ENCODE measurements at places on chromosomes 6 and 20. TPM values are rescaled to one million over a fixed set of nuclear protein-coding genes. Genes with fewer than 3 reads are reported as not detected.

DNA sequence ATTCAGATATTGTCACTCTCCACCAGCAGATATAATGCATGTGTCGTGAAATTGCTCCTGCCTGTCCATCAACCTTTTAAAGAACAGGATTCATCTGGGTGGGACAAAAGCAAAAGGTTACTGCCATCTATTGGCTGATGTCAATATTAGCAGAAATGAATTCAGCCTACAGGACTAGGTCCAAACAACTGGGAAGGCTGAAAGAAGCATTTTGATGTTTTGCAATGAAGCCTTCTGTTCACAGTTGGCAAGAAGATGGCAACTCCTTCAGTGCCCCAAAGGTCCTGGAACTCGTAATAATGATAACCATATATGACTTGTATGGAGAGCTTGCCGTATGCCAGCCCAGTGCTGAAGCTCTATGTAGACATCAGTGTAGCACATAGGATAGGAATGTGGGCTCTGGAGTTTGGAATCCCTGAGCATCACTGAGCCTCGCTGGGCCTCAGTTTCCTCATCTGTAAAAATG, 7.5 kb downstream of the BCAS1 start:
- H3K4me1 ChIP-seq: peaks cover 21% of the 10 kb centered on the region
- H3K36me3 ChIP-seq: no peaks in the 10 kb centered on the region
- no peak overlapping the region for H3K27ac ChIP-seq
- peak; percentile 64 for DNase-seq

DNA sequence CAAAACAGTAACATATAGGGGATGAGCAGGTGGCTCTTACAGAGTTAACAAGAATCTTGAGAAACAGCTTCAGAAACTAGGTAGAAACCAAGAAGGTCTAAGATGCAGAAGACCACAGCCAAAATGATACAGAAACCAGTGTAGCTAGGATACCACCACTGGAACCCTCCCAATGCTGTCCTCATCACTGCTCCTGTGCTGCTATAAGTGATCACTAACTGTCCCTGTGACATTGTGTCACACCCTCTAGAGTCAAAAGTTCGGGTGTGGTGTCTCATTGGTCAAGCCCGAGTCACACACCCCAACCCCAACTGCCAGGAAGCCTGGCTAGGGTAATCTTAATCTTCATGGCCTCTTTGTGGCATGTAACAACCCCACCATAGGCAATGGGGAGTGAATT, 153.1 kb downstream of the RCAN2 start:
- H3K27me3 ChIP-seq: peaks cover 24% of the 10 kb centered on the region
- DNase-seq: no peak
- no peaks in the 10 kb centered on the region for H3K36me3 ChIP-seq
- H3K4me1 ChIP-seq: no peaks in the 10 kb centered on the region

GRCh38 chr6:136067731-136068341, 182.3 kb downstream of the MTFR2 start:
- peak overlapping the region; percentile 3 for H3K4me3 ChIP-seq
- peak overlapping the region; percentile 95 for H3K27ac ChIP-seq
- H3K36me3 ChIP-seq: no peaks in the 10 kb centered on the region
- no peaks in the 10 kb centered on the region for H3K27me3 ChIP-seq
- peaks cover 30% of the 10 kb centered on the region for H3K4me1 ChIP-seq

- H3K36me3 ChIP-seq: no peaks in the 10 kb centered on the region
- H3K4me1 ChIP-seq: peaks cover 18% of the 10 kb centered on the region
- peak overlapping the region; percentile 98 for H3K27ac ChIP-seq
- H3K27me3 ChIP-seq: no peaks in the 10 kb centered on the region
- H3K4me3 ChIP-seq: no peak overlapping the region
These were observed 59.3 kb upstream of the JAG1 start for GRCh38 chr20:10733122-10733521.

- H3K4me3 ChIP-seq: no peak overlapping the region
These were observed 113.2 kb downstream of the ZDHHC14 start for GRCh38 chr6:157494132-157494710.

GRCh38 chr6:18110162-18110561, 12.3 kb downstream of the NHLRC1 start:
- H3K36me3 ChIP-seq: no peaks in the 10 kb centered on the region
- no peak overlapping the region for H3K4me3 ChIP-seq
- no peaks in the 10 kb centered on the region for H3K4me1 ChIP-seq
- no peak overlapping the region for H3K27ac ChIP-seq
- DNase-seq: no peak

The PTCRA gene
- total RNA-seq: not detected

The ZNF184 gene
- total RNA-seq: 8.9 TPM

DNA sequence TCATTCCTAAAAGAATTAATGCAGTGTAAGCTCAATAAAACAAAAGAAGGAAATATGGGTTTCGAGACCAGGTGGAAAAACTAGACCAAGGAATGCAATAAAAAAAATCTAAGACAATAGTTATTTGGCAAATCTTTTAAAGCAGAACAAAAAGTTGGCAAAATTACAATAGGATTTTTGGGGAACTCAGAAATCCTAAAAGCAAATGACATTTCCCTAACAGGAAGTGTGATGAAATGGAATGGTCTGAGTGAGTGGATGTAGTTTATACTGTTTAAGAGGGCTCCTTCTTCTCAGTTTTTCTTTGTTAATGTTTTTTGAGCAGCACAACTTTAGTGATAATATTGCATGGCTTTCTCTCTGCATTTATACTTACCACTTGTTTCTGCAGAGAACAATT, 190.0 kb downstream of the PLCB4 start:
- no peak for DNase-seq
- peaks cover 4% of the 10 kb centered on the region for H3K4me1 ChIP-seq
- H3K36me3 ChIP-seq: no peaks in the 10 kb centered on the region
- H3K27ac ChIP-seq: no peak overlapping the region
- no peaks in the 10 kb centered on the region for H3K27me3 ChIP-seq
- no peak overlapping the region for H3K4me3 ChIP-seq

The IPCEF1 gene
- total RNA-seq: not detected

The RAB44 gene
- total RNA-seq: 0.09 TPM

DNA sequence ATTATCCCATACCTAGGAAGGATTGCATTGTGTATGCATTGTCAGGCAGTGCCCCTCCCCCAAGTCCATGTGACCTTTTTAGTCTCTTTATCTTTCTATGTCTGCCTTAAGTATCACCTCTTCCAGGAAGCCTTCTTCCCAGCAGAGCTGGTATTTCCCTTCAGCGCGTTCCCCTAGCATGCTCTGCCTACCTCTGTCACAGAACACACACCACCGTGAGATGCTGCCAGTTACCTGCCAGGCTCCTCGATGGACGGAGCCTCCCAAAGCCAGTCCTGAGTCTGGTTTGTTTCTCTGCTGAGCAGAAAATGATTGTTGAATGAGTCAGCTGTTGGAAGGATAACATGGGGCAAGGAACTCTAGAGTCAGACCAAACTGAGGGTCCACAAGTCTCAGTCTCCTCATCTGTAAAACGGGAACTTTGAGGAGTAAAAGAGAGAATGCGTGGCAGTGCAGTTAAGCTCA, 11.3 kb upstream of the ZNF335 start:
- no peaks in the 10 kb centered on the region for H3K4me1 ChIP-seq
- no peak overlapping the region for H3K4me3 ChIP-seq
- H3K36me3 ChIP-seq: no peaks in the 10 kb centered on the region
- no peak overlapping the region for H3K27ac ChIP-seq
- H3K27me3 ChIP-seq: no peaks in the 10 kb centered on the region
- DNase-seq: no peak

The FAM83C gene
- total RNA-seq: not detected

DNA sequence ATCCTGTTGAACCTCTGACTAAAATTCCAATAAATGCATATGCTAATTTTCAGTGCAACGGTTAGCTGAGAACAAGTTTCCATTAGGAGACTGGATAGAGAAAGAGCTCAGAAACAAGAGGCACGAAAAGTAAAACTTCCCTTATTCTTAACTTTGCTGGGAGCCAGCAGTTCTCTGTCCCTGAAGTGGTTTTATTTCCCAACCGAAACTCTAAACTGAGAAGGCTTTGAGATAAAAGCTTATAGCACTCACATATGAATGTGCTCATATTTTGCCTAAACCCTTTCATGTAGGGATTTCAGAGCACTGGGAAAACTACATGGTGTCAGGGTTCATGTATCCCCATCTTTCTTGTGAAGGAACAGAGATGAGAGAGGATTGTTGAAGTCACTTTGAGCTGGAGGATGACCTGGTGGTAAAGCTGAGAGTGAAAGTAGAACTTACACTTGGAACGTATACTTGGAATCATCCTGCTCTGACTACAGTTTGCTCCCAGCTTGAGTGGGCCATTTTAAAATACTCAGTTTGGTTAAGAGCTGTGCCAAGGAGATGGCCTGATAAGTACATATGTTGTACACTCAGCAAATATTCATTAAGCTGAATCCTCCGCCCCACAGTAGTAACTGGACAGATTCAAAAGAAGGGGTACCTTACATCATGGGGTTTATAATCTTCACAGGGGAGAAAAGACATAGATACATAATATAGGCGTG, 324.2 kb upstream of the CNR1 start:
- peak; percentile 1 for DNase-seq
- peaks cover 23% of the 10 kb centered on the region for H3K4me1 ChIP-seq
- H3K36me3 ChIP-seq: no peaks in the 10 kb centered on the region
- H3K27me3 ChIP-seq: no peaks in the 10 kb centered on the region
- H3K27ac ChIP-seq: peak overlapping the region; percentile 7
- H3K4me3 ChIP-seq: no peak overlapping the region

GRCh38 chr6:3297909-3298308, 39.2 kb downstream of the PSMG4 start:
- no peak overlapping the region for H3K27ac ChIP-seq
- H3K36me3 ChIP-seq: peaks cover 9% of the 10 kb centered on the region
- H3K4me1 ChIP-seq: no peaks in the 10 kb centered on the region
- no peaks in the 10 kb centered on the region for H3K27me3 ChIP-seq
- no peak overlapping the region for H3K4me3 ChIP-seq

DNA sequence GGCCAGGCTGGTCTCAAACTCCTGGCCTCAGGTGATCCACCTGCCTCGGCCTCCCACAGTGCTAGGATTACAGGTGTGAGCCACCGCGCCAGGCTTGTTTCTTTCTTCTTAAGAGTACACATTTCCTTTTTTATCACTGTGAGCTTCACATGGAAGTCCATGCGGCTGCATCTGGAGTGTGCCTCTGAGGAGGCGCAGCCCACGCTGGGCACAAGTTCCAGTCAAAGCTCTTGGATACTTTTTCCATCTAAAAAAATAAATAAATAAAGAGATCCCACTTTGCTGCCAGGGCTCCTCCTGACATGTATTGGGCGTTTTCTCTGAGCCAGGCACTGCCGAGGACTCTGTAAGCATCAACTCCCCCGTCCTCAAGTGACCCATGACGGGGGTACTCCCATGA, 123.0 kb downstream of the PREX1 start:
- H3K27me3 ChIP-seq: no peaks in the 10 kb centered on the region
- DNase-seq: no peak
- H3K36me3 ChIP-seq: no peaks in the 10 kb centered on the region

DNA sequence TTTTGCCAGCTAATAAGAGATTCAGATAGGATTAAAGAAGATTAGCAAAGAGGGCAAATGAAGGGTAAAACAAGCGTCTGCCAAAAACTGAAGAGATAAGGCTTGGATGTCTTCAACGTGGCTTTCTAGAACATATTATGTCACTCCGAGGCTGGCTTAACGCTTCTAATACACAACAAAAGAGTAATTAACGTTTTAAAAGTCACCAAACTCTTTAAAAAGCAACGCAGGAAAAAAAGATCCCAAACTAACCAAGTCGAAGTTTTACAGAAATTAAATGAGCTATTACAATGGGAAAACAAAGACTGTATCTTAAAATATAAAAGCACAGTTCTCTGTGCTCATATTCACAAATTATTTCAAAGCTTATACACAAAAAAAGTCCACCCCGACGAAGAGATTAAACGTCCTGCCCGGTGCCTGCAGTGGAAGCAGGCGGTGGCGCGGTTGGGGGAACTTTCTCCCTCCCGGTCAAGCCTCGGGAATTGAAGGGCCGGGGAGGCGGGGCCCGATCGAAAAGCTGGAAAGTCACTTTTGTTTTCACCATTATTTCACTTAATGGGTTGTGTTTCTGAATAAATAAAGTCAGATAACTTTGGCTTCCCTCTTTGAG, 1.2 kb downstream of the MAK start:
- H3K36me3 ChIP-seq: no peaks in the 10 kb centered on the region
- no peak for DNase-seq
- peak overlapping the region; percentile 74 for H3K4me3 ChIP-seq
- no peak overlapping the region for H3K27ac ChIP-seq
- peaks cover 60% of the 10 kb centered on the region for H3K27me3 ChIP-seq
- peaks cover 9% of the 10 kb centered on the region for H3K4me1 ChIP-seq

DNA sequence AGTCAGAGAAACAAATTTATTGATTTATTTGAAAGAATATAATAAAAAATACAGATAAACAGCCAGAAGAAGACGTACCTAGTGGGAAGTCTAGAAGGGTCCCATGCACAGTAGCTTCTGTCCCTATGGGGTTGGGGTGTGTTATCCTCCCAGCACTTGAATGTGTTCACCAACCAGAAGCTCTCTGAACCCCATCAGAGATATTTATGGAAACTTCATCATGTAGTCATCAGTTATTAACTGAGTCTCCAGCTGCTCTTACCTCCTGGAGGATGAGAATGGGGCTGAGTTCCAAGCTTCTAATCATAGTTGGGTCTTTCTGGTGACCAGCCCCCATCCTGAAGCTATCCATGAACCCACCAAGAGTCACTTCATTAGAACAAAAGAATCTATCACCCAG, 15.4 kb upstream of the USP45 start:
- no peaks in the 10 kb centered on the region for H3K4me1 ChIP-seq
- no peak overlapping the region for H3K27ac ChIP-seq
- H3K36me3 ChIP-seq: peaks cover 48% of the 10 kb centered on the region
- no peak overlapping the region for H3K4me3 ChIP-seq

- no peaks in the 10 kb centered on the region for H3K36me3 ChIP-seq
- H3K27ac ChIP-seq: peak overlapping the region; percentile 67
- peak overlapping the region; percentile 45 for H3K4me3 ChIP-seq
- no peaks in the 10 kb centered on the region for H3K27me3 ChIP-seq
These were observed 82.0 kb downstream of the PTPRK start for GRCh38 chr6:128438393-128438792.

DNA sequence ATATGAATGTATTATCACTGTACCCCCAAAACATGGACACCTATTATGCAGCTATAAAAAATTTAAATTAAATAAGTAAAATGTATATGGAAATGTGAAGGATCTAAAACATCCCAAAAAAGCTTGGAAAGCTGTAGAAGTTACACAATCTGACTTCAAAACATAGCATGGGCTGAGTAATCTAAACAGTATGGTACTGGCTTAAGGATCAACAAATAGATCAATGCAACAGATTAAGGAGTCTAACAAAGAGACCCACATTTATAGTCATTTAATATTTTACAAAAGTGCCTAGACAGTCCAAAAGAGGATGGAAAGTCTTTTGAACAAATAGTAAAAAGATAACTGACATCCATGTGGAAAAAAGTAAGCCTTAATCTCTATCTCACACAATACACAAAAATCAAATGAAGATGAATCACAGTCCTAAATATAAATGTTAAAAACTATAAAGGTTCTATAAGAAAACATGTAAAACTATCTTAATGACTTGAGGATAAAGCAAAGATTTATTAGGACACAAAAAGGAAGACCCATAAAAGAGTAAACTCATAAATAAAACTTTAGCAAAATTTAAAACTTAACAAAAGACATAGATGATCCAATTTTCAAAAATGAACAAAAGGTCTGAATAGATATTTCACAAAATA, 46.8 kb downstream of the RANBP9 start:
- H3K27me3 ChIP-seq: no peaks in the 10 kb centered on the region
- no peak overlapping the region for H3K27ac ChIP-seq
- H3K36me3 ChIP-seq: peaks cover 6% of the 10 kb centered on the region
- DNase-seq: no peak
- H3K4me3 ChIP-seq: no peak overlapping the region
- peaks cover 60% of the 10 kb centered on the region for H3K4me1 ChIP-seq
